Activated naive CD4-positive, alpha-beta T cell treated with anti-CD3 and anti-CD28 coated beads for 36 hours (primary cell): ENCODE measurements at places on chromosomes 7 and 10.
A peak's percentile ranks its signal among the peaks of the same experiment; 100 is the strongest.

DNA sequence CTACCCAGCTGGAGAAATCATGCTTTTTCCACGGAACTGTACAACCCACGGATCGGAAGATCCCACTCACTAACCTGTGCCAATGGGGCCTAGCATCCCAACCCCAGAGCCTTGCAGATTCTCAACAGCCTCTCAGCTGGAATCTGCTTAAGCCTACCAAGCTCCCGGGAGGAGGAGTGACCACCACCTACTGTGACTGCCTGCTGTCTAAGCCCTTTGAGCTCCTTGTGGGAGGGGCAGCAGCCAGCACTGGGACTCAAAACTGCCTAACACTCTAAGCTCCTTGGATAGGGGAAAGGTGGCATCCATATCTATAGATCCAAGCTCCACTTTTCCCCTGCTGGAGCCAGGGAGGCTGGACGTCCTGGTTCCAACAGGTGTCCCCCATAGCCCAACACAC is 254.4 kb upstream of the CNTNAP2 start:
- DNase-seq: no peak

DNA sequence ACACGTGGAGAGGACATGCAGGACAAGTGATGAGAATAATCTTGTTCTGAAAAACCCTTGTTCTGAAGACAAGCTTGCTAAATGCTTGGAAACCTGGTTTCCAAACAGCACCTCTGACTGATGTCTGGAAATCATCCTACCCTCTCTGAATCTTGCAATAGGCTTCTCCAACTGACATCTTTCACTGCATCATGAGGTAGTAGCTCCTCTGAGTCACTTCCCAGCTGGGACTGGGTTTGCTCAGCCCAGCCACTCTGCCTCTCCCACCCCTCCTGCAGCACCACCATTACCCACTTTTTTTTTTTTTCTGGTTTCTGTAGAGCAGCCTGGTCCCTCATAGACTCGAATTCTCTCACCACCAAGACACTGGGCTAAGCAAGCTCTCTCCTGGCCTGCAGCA is 919.8 kb downstream of the GRID1 start:
- no peak for DNase-seq

DNA sequence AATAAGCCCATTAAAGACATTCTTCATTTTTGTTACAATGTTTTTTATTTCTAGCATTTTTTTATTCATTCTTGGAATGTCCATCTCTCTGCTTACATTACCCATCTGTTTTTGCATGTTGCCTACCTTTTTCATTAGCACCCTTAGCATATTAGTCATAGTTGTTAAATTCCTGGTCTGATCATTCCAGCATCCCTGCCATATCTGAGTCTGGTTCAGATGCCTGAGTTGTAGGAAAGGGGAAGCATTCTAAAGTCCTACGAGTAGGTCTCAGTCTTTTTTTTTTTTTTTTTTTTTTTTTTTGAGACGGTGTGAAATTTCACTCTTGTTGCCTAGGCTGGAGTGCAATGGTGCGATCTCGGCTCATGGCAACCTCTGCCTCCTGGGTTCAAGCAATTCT is 19.7 kb upstream of the NRF1 start:
- no peak for DNase-seq

GRCh38 chr10:80477813-80478212 is 23.7 kb downstream of the TSPAN14 start:
- peak; percentile 58 for DNase-seq

- DNase-seq: no peak
Observed at GRCh38 chr7:93894426-93894825, 3.9 kb upstream of the TFPI2 start.

DNA sequence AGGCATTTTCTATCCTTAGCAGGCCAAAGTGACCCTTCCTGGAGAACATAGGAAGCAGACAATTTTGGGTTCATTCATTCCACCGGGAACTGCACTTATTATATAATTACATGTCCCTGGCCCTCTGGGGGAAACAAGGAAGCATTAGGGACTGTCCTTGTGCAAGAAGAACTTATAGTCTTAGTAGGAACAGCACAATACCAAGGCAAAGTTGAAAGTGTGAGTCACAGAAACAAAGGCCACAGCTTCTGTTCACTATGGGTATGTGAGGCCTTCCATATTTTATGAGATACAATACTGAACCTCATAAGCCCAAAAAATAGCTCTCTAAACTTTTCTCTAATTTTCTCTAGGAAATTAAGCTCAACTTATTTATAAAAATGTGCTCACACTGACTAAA is 18.4 kb upstream of the AKR1B10 start:
- DNase-seq: no peak
